ENCODE measurements at places on chromosomes 6 and 20. TPM values are rescaled to one million over a fixed set of nuclear protein-coding genes. Genes with fewer than 3 reads are reported as not detected.

The OPRL1 gene
- total RNA-seq: 0.28 TPM

The ITCH gene
- total RNA-seq: 55.7 TPM

The TFAP2C gene
- not detected for total RNA-seq

The GFOD1 gene
- 10.2 TPM for total RNA-seq

The ADGRG6 gene
- not detected for total RNA-seq

The VSX1 gene
- total RNA-seq: not detected

The CNKSR3 gene
- not detected for total RNA-seq

- H3K27me3 ChIP-seq: no peaks in the 10 kb centered on the region
- H3K27ac ChIP-seq: no peak overlapping the region
- no peaks in the 10 kb centered on the region for H3K4me1 ChIP-seq
- no peak overlapping the region for H3K4me3 ChIP-seq
- DNase-seq: peak; percentile 58
Measured at GRCh38 chr6:122869437-122870024, 80.5 kb downstream of the SMPDL3A start.

- no peak overlapping the region for H3K4me3 ChIP-seq
- no peaks in the 10 kb centered on the region for H3K36me3 ChIP-seq
- H3K27me3 ChIP-seq: peaks cover 3% of the 10 kb centered on the region
- no peak overlapping the region for H3K27ac ChIP-seq
- H3K4me1 ChIP-seq: no peaks in the 10 kb centered on the region
Measured at GRCh38 chr6:79810185-79810705, 137.1 kb downstream of the ELOVL4 start.

GRCh38 chr20:25479638-25480037 lies 72.2 kb downstream of the GINS1 start:
- no peak for DNase-seq
- H3K27me3 ChIP-seq: no peaks in the 10 kb centered on the region
- H3K4me1 ChIP-seq: peaks cover 2% of the 10 kb centered on the region
- H3K4me3 ChIP-seq: no peak overlapping the region

GRCh38 chr6:76552268-76552667 lies 479.8 kb upstream of the IMPG1 start:
- H3K27ac ChIP-seq: no peak overlapping the region
- H3K4me3 ChIP-seq: no peak overlapping the region
- no peaks in the 10 kb centered on the region for H3K4me1 ChIP-seq
- no peak for DNase-seq

DNA sequence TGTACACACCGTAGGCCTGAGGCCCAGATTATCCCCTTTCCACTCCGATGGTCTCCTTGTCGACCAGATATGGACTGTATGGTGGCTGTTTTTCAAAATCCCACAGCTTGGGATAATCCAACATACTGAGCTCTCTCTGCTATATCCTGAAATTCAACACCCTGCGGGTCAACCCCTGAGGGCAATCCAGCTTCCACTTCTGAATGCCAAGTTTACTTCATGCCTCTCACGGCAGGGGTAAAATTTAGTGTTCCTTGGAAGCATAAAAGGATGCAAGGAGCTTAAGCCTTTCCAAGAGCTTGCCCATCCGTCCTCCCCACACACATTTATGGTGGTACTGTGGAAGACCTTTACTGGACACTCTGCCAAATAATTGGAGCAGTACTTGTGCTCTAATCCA lies 90.7 kb downstream of the PLG start:
- no peak overlapping the region for H3K4me3 ChIP-seq
- H3K4me1 ChIP-seq: peaks cover 2% of the 10 kb centered on the region

DNA sequence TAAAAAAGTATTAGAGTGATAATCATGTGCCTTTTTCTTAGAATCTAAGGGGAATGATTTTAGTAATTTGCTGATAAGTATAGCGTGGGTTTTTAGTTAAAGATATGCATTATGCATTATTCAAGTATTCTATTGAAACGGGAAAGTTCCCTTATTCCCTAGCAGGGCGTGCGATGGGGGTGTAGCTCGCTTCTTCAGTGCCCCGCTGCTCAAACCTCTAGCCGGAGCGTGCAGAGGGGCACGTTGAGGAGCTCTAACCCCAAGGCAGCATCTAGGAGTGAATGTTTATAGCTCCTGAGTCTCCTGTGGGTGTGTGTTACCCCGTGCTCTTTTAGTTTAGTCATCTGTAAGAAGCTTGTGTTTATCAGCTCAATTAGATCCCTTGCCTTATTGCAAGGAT lies 1339.5 kb upstream of the MAP3K7 start:
- no peaks in the 10 kb centered on the region for H3K4me1 ChIP-seq
- no peak overlapping the region for H3K4me3 ChIP-seq
- no peak overlapping the region for H3K27ac ChIP-seq

GRCh38 chr6:53805016-53805415 lies 10.2 kb downstream of the LRRC1 start:
- H3K27ac ChIP-seq: no peak overlapping the region
- H3K27me3 ChIP-seq: peaks cover 2% of the 10 kb centered on the region
- H3K36me3 ChIP-seq: no peaks in the 10 kb centered on the region
- H3K4me3 ChIP-seq: no peak overlapping the region

DNA sequence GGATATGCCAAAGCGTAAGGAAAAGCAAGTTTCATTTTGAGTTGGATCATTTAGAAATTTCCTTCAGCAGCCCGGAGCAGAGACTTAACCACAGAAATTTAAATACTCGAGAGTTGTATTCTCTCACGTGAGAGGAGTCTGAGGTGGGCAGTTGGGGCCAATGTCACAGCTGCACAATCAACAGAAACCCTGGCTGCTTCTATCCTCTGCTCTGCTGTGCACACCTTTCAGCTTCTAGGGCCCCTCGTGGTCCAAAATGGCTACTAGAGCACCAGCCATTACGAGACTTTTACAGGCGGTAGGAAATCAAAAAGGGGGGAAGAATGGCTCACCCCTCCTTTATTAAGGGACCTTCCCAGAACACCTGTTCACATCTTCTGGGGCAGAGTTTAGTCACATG lies 153.9 kb downstream of the TAF4 start:
- H3K27ac ChIP-seq: no peak overlapping the region
- peaks cover 3% of the 10 kb centered on the region for H3K27me3 ChIP-seq
- H3K4me3 ChIP-seq: no peak overlapping the region
- no peak for DNase-seq
- H3K36me3 ChIP-seq: no peaks in the 10 kb centered on the region
- H3K4me1 ChIP-seq: peaks cover 4% of the 10 kb centered on the region

DNA sequence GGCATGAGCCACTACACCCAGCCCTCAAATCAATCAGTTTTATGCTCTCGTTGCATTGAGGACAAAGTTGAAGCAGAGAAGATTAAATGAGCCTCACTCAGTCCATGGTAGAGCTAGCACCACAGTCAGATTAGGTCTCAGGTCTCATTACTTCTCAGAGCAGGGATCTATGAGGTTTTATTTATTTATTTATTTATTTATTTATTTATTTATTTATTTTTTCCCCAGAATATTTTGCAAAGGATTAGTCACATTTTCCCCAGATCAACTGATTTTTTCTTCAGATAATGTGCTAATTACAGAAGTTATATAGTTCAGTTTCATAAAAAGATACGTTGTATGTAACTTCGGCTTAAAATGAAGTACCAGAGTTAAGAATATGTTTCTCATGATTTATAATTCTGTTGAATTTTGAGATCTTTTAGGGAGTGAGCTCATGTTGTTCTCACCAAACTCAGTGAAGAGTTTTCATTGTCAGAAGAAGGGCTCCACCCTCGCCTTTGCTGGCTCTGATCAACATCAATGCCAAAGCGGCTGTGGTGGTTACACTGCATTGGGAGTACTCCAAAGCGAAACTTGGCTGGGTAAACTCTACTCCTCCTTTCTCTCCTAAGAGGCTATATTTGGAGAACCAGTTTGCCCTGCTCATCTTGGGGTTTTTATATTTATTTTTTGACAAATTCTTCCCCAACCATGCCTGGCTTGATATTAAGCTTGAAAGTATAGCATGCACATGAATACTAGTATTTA lies 12.9 kb upstream of the ID4 start:
- no peak overlapping the region for H3K27ac ChIP-seq
- no peak for DNase-seq
- no peaks in the 10 kb centered on the region for H3K36me3 ChIP-seq
- H3K4me3 ChIP-seq: no peak overlapping the region
- no peaks in the 10 kb centered on the region for H3K27me3 ChIP-seq
- H3K4me1 ChIP-seq: no peaks in the 10 kb centered on the region

GRCh38 chr20:56222945-56223344 lies 25.6 kb upstream of the MC3R start:
- no peaks in the 10 kb centered on the region for H3K27me3 ChIP-seq
- no peaks in the 10 kb centered on the region for H3K4me1 ChIP-seq
- no peak for DNase-seq
- no peak overlapping the region for H3K27ac ChIP-seq
- H3K36me3 ChIP-seq: no peaks in the 10 kb centered on the region

DNA sequence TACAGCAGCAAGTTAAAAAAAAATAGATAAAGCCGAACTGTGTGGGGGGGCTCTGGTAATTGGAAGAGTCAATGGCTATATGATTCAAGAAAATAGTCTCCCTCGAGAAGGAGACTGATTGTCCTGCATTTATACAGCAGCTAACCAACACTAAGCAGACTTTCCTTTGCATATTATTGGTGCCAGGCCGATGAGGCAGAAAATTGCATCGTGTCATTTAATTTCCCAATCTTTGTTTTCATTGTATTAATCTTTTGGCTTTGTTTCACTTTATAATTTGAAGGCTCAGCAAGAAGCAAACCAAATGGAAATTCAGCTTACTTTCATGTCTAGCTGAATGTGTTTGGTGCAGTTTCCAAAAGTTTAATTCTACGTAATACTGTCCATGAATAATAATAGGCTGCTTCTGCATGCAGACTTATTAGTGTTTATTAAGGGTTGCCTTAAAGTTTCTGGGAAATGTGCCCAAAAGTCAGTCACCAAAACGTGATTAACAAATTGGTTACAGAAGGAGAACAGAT lies 258.5 kb downstream of the HACE1 start:
- no peak overlapping the region for H3K27ac ChIP-seq
- no peak for DNase-seq
- H3K27me3 ChIP-seq: no peaks in the 10 kb centered on the region
- no peak overlapping the region for H3K4me3 ChIP-seq
- peaks cover 16% of the 10 kb centered on the region for H3K4me1 ChIP-seq
- H3K36me3 ChIP-seq: no peaks in the 10 kb centered on the region

GRCh38 chr6:144161975-144162374 lies 11.7 kb downstream of the STX11 start:
- H3K27ac ChIP-seq: no peak overlapping the region
- peaks cover 14% of the 10 kb centered on the region for H3K4me1 ChIP-seq
- no peaks in the 10 kb centered on the region for H3K27me3 ChIP-seq
- no peak for DNase-seq

- H3K4me1 ChIP-seq: no peaks in the 10 kb centered on the region
- no peaks in the 10 kb centered on the region for H3K36me3 ChIP-seq
- H3K4me3 ChIP-seq: no peak overlapping the region
- no peak overlapping the region for H3K27ac ChIP-seq
Measured at GRCh38 chr6:42532038-42532669, 31.7 kb upstream of the UBR2 start.
